ENCODE measurements at places on chromosomes 11 and 22. TPM values are rescaled to one million over a fixed set of nuclear protein-coding genes. Genes with fewer than 3 reads are reported as not detected.

Gene PRCP
- 28.0 TPM for total RNA-seq

GRCh38 chr11:40388097-40388818 is 1071.2 kb downstream of the LRRC4C start:
- no peaks in the 10 kb centered on the region for H3K27me3 ChIP-seq
- no peaks in the 10 kb centered on the region for H3K4me1 ChIP-seq
- no peaks in the 10 kb centered on the region for H3K36me3 ChIP-seq
- no peak for DNase-seq
- no peak overlapping the region for H3K4me3 ChIP-seq

DNA sequence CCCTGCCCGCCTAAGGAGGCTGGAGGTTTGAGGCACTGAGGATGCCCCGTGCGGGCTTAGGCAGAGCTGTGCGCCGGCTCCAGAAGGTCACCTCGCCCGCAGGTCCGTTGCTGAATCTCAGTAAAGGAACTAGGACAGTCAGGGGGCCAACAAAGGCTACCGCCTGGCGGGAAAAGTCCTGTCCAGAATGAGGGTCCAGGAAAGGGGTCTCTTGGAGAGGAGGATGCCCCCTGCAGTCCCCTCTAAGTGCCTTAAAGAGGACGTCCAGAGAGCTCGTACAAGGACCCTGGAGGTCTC is 548 bp downstream of the PVALB start:
- peaks cover 33% of the 10 kb centered on the region for H3K27me3 ChIP-seq
- H3K36me3 ChIP-seq, result no peaks in the 10 kb centered on the region
- DNase-seq, result no peak
- H3K4me3 ChIP-seq, result no peak overlapping the region
- H3K4me1 ChIP-seq, result peaks cover 14% of the 10 kb centered on the region

DNA sequence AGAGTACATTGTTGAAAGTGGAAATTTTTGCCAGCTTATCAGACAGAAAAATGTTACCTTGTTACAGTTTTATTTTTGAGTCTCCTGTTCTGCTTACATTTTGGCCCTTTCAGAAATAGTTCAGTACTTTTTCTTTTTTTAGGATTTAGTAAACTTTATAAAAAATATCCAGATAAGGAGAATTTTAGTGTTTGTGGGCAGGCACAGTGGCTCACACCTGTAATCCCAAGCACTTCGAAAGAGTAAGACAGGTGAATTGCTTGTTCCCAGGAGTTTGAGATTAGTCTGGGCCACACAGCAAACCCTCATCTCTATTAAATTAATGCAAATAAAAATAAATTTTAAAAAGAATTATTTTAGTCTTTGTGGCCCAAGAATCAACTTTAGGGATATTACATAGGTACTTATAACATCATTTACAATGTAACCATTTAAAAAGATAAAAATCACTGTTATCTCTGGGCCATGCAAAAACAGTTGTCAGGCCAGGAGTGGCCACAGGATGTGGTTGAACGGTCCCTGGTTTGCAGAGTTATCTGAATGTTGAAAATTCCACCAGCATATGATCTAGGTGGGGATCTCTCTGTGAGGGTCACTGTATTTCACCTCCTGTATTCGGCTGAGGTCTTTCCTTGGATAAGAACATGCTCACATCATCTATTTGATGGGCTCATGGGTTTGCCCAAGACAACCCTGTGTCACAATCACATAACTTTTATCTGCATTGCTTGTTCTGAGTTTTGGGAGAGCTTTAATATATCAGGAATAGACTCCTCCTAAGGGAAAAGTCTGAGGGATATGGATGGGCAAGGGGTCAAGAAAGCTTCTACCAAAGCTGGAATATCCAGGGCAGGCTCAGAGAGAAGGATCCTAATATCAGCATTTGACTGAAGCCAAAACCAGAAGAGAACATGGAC is 91.5 kb downstream of the GGTLC2 start:
- DNase-seq, result no peak
- no peaks in the 10 kb centered on the region for H3K27me3 ChIP-seq
- H3K27ac ChIP-seq, result no peak overlapping the region
- H3K36me3 ChIP-seq, result no peaks in the 10 kb centered on the region
- H3K4me3 ChIP-seq, result no peak overlapping the region

DNA sequence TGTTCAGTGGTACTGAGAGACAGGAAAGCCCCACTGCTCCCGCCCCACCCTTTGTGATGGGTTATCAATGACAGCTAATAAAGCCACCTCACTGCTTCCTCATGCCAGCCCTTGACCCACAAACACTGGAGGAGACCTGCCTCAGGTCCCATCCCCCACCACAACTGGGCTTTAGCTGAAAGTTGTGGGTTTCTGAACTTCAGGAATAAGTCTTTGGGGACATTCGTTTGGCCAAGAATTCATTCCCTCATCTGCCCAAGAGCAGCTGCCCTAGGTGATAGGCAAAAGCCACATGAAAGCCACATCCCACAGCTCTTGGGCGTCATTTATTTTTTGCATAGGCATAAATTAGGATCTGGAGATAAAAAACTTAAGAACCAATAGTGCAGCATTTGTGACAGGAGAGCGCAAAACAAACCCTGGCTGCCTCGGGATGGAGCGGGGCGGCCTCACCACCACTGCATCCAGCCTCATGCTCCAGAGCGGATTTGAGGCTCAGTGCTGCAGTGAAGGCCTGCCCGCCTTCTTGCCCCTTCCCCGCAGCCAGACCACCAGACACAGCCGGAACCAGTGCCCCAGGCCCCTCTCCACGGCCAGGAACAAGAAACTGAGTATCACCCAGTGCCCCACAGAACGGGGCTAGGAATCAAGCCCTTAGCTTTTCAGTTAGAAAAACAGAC is 21.2 kb downstream of the SUN2 start:
- peaks cover 78% of the 10 kb centered on the region for H3K36me3 ChIP-seq
- no peak for DNase-seq
- H3K4me3 ChIP-seq, result no peak overlapping the region
- H3K27me3 ChIP-seq, result no peaks in the 10 kb centered on the region

GRCh38 chr11:110199184-110199981 is 97.0 kb downstream of the RDX start:
- H3K27ac ChIP-seq, result no peak overlapping the region
- H3K27me3 ChIP-seq, result no peaks in the 10 kb centered on the region
- no peaks in the 10 kb centered on the region for H3K4me1 ChIP-seq
- no peaks in the 10 kb centered on the region for H3K36me3 ChIP-seq

Gene PANX3
- not detected for total RNA-seq

DNA sequence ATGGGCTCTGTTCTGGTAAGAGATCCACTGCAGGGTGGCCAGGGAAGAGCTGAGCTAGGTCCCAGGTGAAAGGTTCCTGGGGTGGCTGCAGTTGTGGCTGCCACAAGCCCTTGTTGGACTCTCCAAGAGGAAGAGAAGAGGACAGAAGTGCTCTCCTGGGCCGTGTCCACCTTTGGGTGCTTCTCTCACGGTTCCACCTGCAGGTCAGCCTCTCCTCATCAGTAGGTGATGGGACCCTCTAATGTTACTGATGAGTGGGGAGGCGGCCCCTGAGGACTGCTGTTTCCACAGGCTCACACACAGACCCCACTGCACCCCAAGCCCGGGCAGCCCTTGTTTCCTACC is 804.9 kb downstream of the BRD1 start:
- DNase-seq, result no peak
- no peak overlapping the region for H3K27ac ChIP-seq
- no peaks in the 10 kb centered on the region for H3K4me1 ChIP-seq
- H3K27me3 ChIP-seq, result no peaks in the 10 kb centered on the region
- no peak overlapping the region for H3K4me3 ChIP-seq

GRCh38 chr11:11769782-11770181 is 72.0 kb upstream of the USP47 start:
- H3K4me3 ChIP-seq, result no peak overlapping the region
- no peaks in the 10 kb centered on the region for H3K4me1 ChIP-seq
- DNase-seq, result no peak
- H3K27ac ChIP-seq, result no peak overlapping the region

Gene RBMXL2
- not detected for total RNA-seq

- H3K4me3 ChIP-seq, result no peak overlapping the region
- H3K27me3 ChIP-seq, result no peaks in the 10 kb centered on the region
- no peak overlapping the region for H3K27ac ChIP-seq
- H3K4me1 ChIP-seq, result no peaks in the 10 kb centered on the region
Measured at GRCh38 chr11:120675171-120675570, 163.6 kb downstream of the GRIK4 start.

GRCh38 chr11:14029971-14030920 is 67.7 kb downstream of the SPON1 start:
- no peaks in the 10 kb centered on the region for H3K27me3 ChIP-seq
- no peaks in the 10 kb centered on the region for H3K4me1 ChIP-seq
- no peaks in the 10 kb centered on the region for H3K36me3 ChIP-seq
- H3K27ac ChIP-seq, result no peak overlapping the region

Gene ADM2
- 4.4 TPM for total RNA-seq

GRCh38 chr11:70243912-70244652 is 26.4 kb upstream of the PPFIA1 start:
- no peak overlapping the region for H3K27ac ChIP-seq
- no peak overlapping the region for H3K4me3 ChIP-seq

Gene OR5P2
- not detected for total RNA-seq

- no peaks in the 10 kb centered on the region for H3K4me1 ChIP-seq
- H3K27me3 ChIP-seq, result no peaks in the 10 kb centered on the region
- H3K4me3 ChIP-seq, result no peak overlapping the region
- H3K27ac ChIP-seq, result no peak overlapping the region
Measured at GRCh38 chr11:46686886-46687795, 13.3 kb downstream of the ARHGAP1 start.

- no peak overlapping the region for H3K4me3 ChIP-seq
- H3K4me1 ChIP-seq, result peaks cover 44% of the 10 kb centered on the region
- DNase-seq, result no peak
- no peaks in the 10 kb centered on the region for H3K27me3 ChIP-seq
- peaks cover 26% of the 10 kb centered on the region for H3K36me3 ChIP-seq
Measured at GRCh38 chr22:35316751-35317150, 17.1 kb downstream of the TOM1 start.

All from CD4-positive, alpha-beta memory T cell (primary cell).